ENCODE measurements at places on chromosomes 7 and 10.
A peak's percentile ranks its signal among the peaks of the same experiment; 100 is the strongest.

DNA sequence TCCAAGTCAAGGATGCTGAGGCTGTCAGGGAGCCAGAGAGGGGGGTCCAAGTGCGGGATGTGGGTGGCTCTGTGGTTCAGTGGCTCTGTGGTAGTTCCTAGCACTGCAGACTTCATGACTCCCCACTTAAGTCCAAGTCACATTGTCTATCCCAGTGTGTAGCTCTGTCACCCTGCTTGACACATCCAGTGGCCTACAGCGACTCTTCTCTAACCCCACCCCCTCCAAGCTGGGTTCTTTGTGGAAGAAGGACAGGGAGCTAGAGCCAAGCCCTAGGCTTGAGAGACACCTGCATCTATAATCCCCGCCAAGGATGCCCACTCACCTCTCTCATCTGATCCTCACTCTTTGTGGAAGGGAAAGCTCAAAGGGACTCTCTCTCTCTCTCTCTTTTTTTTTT lies 57.6 kb downstream of the ADCYAP1R1 start:
- DNase-seq: no peak

- DNase-seq: no peak
Observed at GRCh38 chr7:90625562-90625961, 29.4 kb downstream of the CDK14 start.

DNA sequence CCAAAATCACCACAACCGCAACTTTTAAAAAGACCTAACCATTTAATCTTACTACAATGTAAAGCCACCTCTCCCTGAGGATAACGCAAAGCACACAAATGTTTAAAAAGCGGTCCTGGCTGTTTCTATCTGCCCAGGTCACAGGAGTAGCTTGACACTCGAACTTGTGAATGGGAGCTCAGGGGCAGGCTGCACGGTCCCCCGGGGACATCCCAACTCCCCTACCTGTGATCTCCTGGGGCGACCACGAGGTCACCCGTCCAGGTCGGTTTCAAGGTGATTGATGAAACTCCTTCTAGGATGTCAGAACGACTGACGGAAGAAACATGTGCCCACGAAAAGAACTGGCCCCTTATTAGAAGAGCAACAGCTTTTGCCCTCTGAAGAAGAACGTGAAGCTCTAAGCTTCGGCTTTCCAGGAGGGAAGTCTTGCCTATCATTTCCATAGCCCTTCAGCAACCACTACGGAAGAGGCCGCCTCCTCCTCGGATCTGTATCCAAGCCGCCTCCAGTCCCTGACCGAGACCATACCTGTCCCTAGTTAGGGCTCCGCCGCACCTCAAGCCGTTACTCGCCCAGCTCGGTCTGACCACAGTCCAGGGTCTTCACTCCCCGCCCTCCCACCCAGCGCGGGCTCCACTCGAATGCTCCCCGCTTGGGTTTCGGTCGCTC lies 459 bp downstream of the CYCS start:
- DNase-seq: no peak

GRCh38 chr7:32511791-32512190 lies 16.5 kb downstream of the AVL9 start:
- DNase-seq: no peak

GRCh38 chr10:43074827-43075611 lies 1.9 kb upstream of the RET start:
- no peak for DNase-seq

GRCh38 chr7:70237831-70238575 lies 639.7 kb downstream of the AUTS2 start:
- no peak for DNase-seq

- no peak for DNase-seq
Observed at GRCh38 chr7:131802195-131802864, 245.9 kb upstream of the PODXL start.

- DNase-seq: no peak
Observed at GRCh38 chr10:13920031-13920430, 333.3 kb downstream of the PRPF18 start.

DNA sequence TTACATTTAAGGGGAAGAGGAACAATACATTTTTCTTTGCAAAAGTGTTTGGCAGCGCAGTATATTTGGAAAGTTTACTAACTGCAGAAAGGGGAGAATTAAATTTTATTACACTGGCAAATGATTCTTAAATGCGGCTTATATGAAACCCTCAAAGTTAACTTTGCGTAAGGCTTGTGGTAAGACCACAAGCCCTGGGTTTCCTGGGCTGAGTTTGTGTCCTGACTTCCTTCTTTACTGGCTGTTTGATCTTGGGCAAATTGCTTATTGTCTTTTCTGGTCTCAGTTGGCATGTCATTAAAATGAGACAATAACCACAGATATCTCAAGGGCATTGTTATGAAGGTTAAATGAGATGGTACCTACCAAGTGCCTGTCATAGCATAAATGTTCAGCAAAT lies 106.8 kb downstream of the GLRX3 start:
- DNase-seq: no peak

GRCh38 chr10:49140304-49141177 lies 6.7 kb upstream of the FAM170B start:
- no peak for DNase-seq

- no peak for DNase-seq
Observed at GRCh38 chr10:4568086-4568485, 257.9 kb upstream of the AKR1E2 start.

DNA sequence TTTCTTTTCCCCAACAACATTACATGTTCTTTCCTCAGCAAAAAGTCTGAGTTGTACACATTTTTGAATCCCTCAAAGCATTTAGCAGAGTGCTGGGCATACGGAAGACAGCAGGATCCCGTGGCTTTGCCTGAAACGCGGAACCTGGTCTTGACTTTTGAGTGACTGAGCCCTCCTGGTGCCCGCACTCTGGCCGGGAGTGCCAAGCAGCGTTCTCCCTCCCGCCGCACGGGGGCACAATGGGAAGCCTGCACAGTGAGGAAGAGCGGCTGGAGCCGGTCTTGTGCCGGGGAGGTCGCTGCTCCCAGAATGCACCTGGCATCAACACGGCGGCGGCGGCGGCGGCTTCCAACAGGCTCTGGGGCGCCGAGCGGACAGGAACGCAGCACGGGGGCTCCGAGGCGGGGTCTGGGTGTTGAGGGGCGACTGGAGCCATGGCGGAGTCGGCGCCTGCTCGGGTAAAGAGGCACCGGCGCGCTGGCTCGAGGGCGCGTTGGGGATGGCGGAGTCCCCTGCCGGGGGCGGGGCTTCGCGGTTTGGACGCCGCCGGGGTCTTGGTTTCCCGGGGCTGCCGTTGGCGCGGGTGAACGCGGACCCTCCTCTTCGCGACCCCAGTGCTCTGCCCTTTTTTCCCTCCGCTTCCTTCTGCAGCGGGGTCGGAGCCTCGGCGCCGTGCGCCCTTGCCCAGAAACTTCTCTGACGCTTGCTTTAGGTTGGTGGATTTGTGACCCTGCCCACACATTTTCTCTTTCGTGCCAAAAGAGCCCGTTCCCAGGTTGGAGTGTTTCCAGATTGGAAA lies at the start of gene ZNF212:
Gene ZNF212, plus strand, starts transcription at position 307 of the 799 bp plus-strand sequence. Its CDS starts 128 bp downstream, at position 435.
- peak; percentile 79 for DNase-seq

DNA sequence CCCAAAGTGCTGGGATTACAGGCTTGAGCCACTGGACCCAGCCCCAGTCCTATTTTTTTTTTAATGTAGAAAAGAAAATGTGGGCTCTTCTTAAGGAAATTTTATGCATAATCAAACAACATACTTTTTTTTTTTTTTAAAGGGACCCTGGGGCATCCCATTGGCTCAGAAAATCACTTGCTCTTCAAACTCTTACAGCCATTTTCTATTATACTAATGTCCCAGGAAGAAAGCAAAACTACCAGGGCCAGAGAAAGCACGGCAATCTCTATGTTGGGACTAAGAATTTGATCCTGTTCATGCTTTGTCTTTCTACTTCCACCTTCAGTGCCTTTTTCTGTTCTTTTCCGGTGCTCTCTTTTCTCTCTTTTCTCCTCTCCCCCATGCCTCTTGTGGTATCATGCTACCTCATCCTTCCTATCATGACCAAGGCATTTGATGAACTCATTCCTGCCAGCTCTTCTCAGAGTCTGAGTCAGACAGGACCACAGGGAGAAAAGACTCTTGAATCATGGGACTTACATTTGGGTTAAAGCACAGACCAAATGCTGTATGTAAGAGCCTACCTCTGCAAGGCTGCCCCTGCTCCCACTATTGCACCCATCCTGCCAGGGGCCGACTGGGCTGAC lies 76.4 kb upstream of the CCNY start:
- DNase-seq: no peak

DNA sequence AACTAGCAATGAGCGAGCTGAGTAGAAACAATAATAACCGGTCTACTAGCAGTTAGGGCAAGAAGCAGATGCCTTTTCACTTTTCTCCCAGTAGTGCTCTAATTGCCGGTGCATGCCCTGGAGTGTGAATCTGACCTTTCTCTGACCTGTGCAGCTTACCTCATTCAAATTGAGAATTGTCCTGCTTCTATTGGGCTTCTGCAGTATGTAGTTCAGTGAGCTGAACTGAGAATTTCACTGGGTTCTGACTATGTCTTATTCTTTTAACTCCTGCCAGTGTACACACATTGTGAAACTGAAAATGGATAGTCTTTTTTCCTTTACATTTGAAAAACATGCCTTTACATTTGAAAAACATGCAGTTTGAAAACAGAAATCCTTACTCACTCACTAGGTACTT lies 157.9 kb upstream of the GRM3 start:
- DNase-seq: no peak

- no peak for DNase-seq
Observed at GRCh38 chr10:86819567-86819966, 63.1 kb downstream of the BMPR1A start.

DNA sequence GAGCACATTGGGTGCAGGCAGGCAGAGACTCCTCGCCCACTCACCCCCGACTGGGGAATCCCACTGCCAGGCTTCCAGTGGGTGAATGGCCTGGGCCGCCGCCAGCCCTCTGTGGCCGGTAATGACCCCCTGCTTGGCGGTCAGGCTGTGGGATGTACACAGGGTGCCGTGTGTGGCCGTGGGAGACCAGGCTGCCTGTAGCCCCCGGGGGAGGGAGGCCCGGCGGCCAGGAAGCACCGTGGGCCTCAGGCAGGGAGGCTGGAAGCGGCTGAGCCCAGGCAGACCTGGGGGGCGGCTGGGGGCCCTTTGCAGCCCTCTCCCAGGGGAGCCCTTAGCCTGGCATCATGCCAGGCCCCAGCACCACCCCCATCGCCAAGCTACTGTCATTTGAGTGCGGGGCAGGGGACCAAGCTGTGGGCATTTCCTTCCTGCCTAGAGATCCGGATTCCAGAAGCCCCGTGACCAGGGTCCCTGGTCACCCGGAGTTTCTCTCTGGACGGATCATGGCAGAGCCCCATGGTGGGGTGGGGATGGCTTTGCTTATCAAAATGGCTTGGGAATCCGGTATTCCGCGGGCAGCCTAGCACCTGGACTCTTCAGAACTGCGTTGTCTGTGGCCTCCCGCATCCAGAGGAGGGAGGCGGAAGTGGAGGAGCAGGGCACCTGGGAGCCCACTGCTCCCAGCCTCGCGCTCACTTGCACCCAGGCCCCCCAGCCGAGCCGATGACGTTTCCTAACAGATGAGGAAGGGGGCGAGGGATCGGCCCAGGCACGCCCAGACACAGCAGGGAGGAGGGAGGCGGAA lies 1.1 kb downstream of the TTYH3 start:
- DNase-seq: peak; percentile 17
